ENCODE measurements at places on chromosomes 11 and 22. TPM values are rescaled to one million over a fixed set of nuclear protein-coding genes. Genes with fewer than 3 reads are reported as not detected.

DNA sequence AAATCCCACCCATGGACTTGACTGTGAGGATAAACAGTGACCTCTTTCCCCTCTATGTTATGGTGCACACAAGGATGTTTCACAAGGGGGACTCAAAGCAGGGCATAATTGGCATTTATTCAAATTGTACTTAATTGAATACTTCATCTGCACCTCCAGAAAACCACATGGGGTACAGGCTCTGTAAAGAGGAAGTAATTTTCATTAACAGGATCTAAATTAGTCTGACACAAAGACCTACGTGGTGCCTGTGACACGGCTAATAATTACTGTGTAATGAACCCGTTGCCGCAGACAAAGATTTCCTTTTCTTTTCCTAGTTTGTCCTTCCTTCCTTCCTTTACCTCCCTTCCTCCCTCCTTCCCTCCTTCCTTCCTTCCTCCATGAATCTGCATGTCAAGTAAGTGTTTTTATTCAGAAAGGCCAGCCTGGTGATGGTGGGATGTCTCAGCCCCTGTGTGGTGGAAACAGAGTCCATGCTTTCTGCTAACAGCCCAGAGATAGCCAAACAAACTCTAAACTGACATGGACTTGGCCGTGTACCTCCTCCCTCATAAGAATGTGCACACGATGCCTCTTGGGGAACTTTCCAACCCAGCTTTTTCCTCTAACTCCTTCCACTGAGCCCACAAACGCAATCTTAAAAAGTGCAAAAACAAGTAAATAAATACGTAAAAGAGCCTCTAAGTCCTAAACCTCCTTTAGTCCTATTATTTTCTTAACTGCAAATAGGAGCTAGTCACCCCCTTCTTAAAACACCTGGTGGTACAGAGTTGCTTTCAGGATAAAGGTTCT is 118.8 kb downstream of the INSC start:
- H3K4me3 ChIP-seq: no peak overlapping the region
- DNase-seq: no peak
- H3K4me1 ChIP-seq: no peaks in the 10 kb centered on the region
- H3K27ac ChIP-seq: no peak overlapping the region
- H3K36me3 ChIP-seq: no peaks in the 10 kb centered on the region
- H3K27me3 ChIP-seq: peaks cover 4% of the 10 kb centered on the region

TMEM86A gene
- 0.11 TPM for total RNA-seq

DNA sequence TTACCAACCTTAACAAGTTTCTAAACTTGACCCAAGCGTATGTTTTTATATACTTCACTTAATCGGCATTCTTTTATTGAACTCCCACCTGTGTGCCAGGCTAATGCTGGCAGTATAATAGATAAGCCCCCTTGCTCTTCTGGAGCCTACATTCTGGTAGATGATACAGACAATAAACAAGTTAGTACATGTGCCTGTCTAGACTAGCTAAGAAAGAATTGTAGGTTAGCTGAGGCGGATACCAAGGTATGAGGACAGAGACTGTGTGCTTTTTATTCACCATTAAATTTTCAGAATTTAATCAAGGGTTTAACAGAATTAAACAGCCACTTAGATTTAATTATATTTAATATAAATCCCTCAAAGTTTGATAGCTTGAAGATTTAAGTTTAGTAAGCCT is 45.7 kb downstream of the TTC17 start:
- H3K36me3 ChIP-seq: peaks cover 42% of the 10 kb centered on the region
- H3K4me1 ChIP-seq: peaks cover 22% of the 10 kb centered on the region
- H3K4me3 ChIP-seq: no peak overlapping the region
- no peak for DNase-seq
- peak overlapping the region; percentile 72 for H3K27ac ChIP-seq
- H3K27me3 ChIP-seq: no peaks in the 10 kb centered on the region

SLC6A5 gene
- not detected for total RNA-seq

NDUFC2 gene
- 179 TPM for total RNA-seq

DNA sequence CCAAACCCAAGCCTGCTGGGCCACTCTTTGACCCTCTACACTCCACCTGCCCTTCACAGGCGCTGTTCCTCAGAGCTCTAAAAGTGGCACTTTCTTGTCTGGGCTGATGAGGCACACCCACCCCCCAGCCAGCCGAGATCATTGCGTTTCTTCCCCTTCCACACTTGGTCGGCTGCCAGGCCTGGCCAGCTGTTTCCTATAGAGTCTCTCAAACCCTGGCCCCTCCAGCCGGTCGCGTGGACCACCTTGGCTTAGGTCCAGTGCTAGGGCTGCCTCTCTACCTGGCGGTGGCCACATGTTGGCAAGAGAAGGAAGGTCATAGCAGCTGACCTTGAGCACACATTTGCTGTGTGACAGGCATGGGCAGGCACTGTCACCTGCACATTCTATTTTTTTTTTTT is 60.6 kb downstream of the PPP6R2 start:
- no peak overlapping the region for H3K4me3 ChIP-seq
- H3K4me1 ChIP-seq: peaks cover 23% of the 10 kb centered on the region

DNA sequence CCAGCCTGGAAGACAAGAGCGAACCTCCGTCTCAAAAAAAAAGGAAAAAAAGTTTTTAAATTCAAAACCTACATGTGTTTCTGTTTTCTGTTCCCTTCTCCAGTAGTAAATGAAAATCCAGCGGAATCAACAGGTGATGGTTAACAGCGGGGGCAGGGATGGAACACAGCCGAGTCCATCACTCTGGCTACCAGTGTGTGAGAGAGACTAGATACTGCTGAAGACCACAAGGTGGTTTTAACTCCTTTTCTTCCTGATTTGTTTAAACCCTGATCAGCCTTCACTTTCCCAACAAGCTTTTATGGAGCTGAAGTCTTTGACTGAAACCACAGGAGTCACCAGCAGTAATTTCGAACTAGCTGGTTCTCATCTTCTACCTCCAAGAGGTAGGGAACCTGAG is 3.6 kb upstream of the ARHGAP32 start:
- H3K4me1 ChIP-seq: no peaks in the 10 kb centered on the region
- H3K27ac ChIP-seq: no peak overlapping the region
- no peak overlapping the region for H3K4me3 ChIP-seq
- H3K27me3 ChIP-seq: no peaks in the 10 kb centered on the region

KCNK4 gene
- 0.23 TPM for total RNA-seq

DNA sequence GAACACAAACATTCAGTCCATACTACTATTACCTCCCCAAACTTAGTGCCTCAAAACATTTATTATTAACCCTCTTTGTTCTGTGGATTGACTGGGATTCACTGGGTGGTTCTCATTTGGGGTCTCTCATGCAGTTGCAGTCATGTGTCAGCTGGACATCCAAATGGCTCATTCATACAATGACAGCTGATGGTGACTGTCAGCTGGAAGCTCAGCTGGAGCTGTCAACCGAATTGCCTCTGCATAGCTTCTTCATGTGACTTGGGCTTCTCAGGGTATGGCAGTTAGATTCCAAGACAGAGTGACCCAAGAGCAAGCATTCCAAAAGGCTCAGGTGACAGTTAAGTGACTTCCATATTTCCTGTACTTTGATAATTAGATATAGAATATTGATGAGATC is 85.2 kb downstream of the CCDC34 start:
- no peaks in the 10 kb centered on the region for H3K36me3 ChIP-seq
- no peak overlapping the region for H3K27ac ChIP-seq
- peaks cover 7% of the 10 kb centered on the region for H3K27me3 ChIP-seq
- DNase-seq: no peak

DNA sequence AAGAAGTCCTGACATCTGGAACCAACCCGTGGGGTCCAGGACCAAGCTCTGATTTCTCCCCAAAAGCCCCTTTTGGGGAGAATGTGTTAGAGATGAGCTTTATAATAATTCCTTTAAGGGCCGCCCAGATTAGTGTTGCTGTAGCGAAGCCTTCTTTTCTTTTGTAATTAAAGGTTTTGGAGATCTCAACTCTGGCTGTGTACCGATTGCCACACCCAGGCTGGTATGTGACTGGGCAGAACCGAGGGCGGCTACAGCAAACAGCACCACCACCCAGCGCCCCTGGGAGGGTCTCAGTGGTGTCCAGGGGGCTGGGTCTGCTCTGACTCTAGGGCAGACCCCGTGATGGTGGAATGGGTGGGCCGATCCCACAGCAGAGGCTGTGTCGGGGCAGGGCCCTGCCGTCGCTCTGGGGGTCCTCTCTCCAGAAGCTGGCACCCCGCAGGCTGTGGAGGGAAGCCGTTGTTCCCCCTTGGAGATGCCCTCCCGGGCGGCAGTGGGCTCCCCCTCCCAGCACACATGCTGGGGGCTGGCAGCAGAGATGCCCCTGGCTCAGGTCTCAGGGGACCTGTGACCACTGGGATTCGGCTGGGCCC is 31.0 kb downstream of the TPCN2 start:
- H3K4me3 ChIP-seq: no peak overlapping the region
- peaks cover 14% of the 10 kb centered on the region for H3K4me1 ChIP-seq

HMOX1 gene
- not detected for total RNA-seq

CXCR5 gene
- total RNA-seq: 0.60 TPM

GRCh38 chr22:17792299-17792698 is 18.0 kb upstream of the BID start:
- DNase-seq: no peak
- no peaks in the 10 kb centered on the region for H3K27me3 ChIP-seq
- H3K4me3 ChIP-seq: no peak overlapping the region
- no peaks in the 10 kb centered on the region for H3K36me3 ChIP-seq
- H3K4me1 ChIP-seq: no peaks in the 10 kb centered on the region

- H3K27me3 ChIP-seq: peaks cover 11% of the 10 kb centered on the region
- no peaks in the 10 kb centered on the region for H3K36me3 ChIP-seq
- H3K4me1 ChIP-seq: no peaks in the 10 kb centered on the region
- DNase-seq: no peak
These were observed 15.7 kb downstream of the MN1 start for GRCh38 chr22:27785831-27786230.

MMP7 gene
- not detected for total RNA-seq
